ENCODE measurements at places on chromosomes 16 and 17.

- no peak for DNase-seq
These were observed 3.8 kb upstream of the C1QL1 start for GRCh38 chr17:44971776-44972483.

DNA sequence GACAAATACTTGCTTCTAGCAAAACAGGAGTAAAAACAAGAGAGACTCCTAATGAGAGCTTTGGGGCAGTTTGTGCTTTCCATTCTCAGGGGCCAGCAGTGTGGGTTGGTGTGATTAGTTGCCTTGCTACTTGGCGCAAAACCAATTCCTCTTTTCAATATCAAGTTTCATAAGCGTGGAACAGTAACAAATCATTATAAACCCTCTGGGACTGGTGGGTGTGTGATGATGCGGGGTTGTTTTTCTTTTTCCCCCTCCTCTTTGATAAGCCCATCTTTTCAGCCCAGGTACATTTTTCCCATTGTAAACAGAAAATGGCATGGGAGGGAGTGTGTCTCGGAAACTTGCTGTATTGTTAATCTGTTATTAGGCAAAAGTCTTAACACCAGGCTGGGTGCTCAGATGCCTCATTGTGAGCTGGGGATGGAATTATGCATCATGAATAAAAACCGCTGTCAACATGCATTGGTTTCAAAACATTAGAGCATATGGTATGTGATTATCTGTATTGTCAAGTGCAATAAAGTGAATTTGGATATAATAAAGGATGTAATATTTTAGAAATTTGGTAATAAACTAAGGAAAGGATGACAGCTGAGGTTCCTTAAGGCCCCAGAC lies 166.4 kb downstream of the CCDC182 start:
- no peak for DNase-seq

DNA sequence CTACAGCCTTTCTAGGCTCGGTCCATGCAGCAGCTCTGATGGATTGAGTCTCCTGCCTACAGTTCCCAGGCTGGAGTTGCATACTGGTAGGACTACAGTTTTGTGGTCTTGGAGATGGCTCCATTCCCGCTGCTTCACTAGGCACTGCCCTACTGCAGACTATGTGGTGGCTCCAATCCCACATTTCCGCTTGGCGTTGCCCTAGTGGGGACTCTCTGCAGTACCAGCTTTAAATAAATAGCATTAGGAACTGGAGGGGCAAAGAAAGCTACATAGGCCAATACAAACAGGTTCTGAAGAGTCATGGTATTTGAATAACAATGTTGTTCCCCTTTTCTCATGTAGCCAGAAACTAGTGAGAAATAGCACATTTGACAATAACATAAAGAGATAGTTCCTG lies 5.4 kb upstream of the GOSR2 start:
- no peak for DNase-seq

DNA sequence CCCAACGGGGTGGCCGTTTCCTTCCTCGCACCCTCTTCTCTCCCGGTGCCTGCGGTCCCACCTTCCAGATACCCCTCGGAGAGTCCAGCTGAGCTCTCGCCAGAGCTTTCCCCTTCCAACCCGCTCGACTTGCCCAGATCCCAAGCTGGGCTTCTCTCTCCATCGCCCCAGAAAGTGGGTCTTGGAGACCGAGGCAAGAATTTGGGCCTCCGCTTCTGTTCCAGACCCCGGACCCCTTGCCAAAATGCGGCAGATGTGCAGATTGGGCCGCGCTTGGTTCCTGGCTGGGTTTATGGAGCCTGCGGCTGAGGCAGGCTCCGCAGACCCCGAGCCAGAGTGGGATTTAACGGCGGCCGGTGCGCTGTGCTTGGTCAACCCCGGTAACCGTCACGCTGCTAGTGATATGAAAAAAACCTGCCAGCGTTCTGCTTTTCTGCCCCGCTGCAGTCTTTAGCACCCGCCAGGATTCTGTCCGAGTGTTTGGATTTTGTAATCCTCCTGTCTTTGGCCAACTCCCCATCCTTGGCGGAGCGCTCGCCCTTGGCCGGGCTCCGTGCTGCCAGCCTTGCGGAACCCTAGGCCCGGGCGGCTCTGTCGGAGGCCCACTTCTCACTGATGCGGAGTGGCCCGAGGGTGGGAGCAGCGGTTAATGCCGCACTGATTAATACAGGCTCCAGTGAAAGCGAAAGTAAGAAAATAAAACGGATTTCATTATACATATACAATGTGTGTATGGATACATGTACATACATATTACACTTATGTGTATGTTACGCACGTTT lies 754 bp upstream of the SLFN11 start:
- peak; percentile 13 for DNase-seq

DNA sequence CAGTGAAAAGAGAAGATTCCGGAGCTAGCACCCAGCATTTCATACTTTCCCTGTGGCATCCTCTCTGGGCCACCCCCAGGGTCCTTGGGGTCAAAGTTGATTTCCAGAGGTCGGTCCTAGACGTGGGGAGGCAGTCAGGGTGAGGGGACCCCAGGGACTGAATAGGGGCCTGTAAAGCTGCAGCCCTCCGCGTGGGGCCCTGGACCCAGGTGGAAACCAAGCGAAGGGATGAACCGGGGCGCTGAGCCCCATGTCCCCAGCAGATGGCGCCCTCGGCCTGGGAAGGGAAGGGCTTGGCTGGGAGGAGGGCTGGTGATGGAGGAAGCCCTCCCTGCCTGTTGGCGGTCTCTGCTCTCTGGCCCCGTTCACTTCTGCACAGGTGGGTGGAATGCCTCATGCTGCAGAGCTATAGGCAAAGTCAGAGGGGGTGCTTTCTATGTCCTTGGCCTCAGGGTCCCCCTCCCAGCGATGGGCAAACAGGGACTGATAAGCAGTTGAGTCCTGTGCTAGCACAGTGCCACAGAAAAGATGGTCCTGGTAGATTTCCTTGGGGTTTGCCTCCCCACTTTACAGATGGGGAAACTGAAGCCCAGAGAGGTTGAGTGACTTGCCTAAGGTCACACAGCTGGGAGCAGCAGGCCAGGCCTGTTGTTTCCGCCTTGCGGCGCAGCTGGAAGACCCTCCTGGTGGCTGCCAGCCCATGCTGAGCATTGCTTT lies 163.4 kb upstream of the CIBAR2 start:
- peak; percentile 46 for DNase-seq

- DNase-seq, result no peak
These were observed 17.1 kb upstream of the NAGLU start for GRCh38 chr17:42518755-42519545.

DNA sequence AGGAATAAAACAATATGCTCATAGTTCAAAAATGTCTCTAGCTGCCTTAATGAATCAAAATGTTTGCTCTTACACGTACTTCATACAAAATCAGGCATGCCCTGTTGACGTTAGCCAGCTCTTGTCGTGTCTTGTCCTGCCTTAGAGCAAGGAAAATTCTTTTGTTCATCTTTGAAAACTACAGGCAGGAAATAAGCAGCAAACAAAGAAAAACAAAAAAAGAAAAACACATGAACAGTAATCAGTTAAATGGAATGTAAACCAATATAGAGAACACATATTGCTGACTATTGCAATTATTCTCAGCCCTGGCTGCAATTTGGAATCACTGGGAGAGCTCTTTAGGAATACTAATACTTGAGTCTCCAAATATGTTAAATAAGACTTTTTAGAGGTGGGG lies 1.7 kb downstream of the CAPNS2 start:
- no peak for DNase-seq

GRCh38 chr17:47009759-47010594 lies 30.9 kb upstream of the RPRML start:
- no peak for DNase-seq
